HS-27A (cell line): ENCODE measurements at places on chromosomes 1 and 21.

- DNase-seq: no peak
Observed at GRCh38 chr1:12409681-12410080, 179.9 kb downstream of the VPS13D start.

GRCh38 chr1:89670711-89671110 is 37.8 kb downstream of the LRRC8C start:
- no peak for DNase-seq

DNA sequence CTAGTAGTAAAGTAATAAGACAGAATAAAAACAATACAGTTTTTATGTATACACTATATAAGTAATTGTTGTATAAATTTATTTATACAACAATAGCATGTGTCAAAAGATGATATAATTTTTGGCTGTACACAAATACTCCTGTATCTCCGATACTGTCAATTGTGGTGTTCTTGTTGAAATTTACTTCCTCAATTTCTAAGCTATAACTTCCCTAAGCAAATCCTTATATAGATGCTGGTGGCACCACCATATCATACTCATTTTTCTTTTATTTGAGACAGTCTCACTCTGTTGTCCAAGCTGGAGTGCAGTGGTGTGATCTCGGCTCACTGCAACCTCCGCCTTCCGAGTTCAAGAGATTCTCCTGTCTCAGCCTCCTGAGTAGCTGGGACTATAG is 141.0 kb upstream of the HP1BP3 start:
- DNase-seq: no peak

DNA sequence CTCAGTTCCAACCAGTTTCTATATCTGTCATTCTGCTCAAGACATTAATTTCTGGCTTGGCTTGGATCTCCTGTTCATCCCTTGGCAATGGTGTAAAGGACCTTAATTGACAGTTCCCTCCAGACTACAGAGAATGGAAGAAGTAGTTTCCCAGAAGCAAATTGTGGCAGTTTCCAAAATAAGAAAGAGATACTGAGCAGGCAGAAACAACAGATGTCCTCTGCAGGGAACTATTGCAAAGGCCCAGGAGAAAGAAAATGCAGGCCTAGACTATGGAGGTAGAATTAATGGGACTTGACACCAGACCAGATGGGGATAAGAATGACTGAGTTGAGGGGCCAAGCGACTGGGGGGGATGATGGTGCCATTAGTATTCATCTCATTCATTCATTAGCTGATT is 6.1 kb upstream of the AK2 start:
- DNase-seq: no peak

GRCh38 chr1:152759453-152760173 is 1.8 kb downstream of the KPRP start:
- DNase-seq: no peak

DNA sequence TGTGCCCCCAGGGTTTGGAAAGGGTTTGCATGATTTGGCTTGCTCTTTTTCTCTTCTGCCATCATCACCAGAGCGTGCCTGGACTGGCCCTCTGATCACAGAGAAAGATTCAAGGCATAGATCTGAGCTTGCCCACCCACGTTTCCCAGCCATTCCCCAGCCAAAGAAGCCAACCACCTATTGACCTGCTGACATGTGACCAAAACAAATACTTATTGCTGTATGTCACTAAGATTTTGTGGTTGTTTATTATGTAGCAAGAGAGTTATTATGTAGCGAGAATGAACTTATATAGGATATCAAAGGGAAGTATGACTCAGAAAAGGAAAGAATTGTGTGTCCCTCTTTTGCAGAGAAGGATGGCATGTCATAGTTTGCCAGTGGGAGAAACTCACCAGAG is 59.9 kb downstream of the UBE2U start:
- DNase-seq: no peak

- DNase-seq: no peak
Observed at GRCh38 chr1:71273334-71273733, 192.5 kb upstream of the ZRANB2 start.

GRCh38 chr1:67618285-67619018 is 66.5 kb upstream of the GADD45A start:
- no peak for DNase-seq

- no peak for DNase-seq
Observed at GRCh38 chr21:18498431-18498830, 94.8 kb upstream of the TMPRSS15 start.

GRCh38 chr1:223785808-223786207 is 59.9 kb downstream of the TP53BP2 start:
- DNase-seq: no peak

DNA sequence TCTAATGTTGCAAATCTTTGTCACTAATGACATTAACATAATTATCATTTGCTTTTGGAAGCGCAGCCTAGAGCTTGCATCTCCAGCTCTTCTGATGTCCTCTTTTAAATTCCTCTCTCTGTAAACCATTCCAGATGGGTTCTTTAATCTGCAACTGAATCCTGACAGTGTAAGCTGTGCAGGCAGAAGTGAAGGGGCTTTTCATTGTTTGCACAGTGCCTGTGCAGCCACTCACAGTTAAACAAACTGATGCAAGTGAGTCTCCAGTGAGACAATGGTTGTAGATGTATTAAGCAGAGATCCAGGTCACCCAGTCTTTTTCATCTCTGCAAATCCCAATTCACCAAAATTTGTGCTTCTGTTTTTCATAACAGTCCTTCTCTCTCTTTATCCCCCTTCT is 22.5 kb upstream of the FCRL5 start:
- no peak for DNase-seq

DNA sequence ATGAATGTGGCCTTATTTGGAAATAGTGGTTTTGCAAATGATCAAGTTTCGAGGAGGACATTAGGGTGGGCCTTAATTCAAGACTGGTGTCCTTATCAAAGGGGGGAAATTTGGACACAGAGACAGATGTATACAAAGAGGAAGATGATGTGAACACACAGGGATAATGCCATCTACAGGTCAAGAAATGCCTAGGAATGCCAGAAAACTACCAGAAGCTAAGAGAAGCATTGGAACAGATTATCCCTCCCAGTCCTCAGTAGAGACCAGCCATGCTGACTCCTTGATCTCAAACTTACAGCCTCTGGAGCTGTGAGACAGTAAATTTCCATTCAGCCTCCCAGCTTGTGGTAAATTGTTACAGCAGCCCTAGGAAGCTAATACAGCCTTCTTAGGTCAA is 151.4 kb downstream of the PTGER3 start:
- no peak for DNase-seq

DNA sequence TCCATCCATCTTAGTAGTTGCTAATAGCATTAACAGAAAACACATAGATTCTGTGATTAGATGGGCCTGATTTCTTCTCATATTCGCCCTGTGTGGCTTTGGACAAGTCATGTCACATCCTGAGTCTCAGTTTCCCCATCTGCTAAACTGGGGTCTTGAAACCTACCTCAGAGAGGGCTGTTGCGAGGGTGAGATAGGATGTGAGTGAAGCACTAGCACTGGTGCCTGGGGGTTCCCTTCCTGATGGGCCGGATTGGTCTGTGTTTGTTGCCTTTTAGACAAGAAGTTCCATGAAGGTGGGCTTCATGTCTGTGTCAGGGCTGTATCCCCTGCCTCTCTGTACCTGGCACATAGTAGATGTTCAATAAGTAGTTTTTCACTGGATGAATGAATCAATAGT is 3.5 kb upstream of the MAN1C1 start:
- no peak for DNase-seq

DNA sequence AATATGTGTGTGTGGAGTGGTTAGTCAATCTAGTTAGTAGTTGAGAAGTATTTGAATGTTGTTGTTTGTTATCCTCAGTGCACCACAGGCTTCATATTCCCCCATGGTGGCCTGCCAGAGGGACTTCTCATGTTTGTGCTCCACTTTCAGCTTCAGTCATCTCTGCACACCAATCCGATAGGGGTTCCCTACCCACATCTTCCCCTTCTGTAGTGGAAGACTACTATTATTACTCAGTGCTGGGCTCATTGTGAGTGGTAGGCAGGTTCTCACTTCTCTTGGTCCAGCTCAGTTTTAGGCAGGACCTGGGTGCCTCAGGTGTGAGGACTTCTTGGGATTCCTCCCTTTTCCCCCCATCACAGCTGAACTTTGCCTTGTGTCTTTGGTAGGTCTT is 14.2 kb downstream of the MT1HL1 start:
- no peak for DNase-seq

- no peak for DNase-seq
Observed at GRCh38 chr21:28832013-28832714, 160.5 kb downstream of the LTN1 start.

DNA sequence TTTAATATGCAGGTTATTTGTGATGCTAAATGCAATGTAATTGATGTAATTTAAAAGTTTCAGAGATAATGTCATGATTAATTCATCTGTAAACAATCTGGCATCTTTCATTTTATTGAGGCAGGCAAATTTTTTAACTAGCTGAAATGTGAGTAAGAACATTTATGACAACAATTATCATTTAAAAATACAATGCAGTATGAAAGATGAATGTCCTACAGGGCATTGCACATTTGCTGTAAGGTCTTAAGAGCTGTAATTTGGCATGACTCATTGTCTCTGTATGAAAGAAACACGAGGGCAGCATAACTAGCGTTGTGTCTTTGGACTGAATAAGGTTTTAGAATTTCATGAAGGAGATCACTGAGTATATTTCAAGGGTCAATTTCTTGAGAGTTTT is 642.8 kb downstream of the PLA2G4A start:
- no peak for DNase-seq

DNA sequence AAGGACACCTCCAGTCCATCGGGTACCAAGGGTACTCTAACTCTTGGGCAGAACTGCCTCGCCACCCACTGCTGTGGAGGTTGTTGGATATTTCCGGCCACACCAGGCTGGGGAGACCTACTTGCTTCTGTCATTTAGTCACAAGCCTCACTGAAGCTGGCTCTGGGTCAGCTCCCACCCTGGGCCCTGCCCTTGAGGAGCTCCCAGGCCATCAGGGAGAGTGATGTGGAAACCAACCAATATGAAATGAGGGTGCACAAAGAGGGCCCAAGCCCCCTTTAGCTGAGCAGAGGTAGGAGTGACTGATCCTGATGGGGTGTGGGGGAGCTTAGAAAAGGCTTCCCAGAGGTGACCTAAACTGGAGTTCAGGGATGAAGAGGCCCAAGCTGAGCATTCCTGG is 19.6 kb downstream of the PARS2 start:
- no peak for DNase-seq

DNA sequence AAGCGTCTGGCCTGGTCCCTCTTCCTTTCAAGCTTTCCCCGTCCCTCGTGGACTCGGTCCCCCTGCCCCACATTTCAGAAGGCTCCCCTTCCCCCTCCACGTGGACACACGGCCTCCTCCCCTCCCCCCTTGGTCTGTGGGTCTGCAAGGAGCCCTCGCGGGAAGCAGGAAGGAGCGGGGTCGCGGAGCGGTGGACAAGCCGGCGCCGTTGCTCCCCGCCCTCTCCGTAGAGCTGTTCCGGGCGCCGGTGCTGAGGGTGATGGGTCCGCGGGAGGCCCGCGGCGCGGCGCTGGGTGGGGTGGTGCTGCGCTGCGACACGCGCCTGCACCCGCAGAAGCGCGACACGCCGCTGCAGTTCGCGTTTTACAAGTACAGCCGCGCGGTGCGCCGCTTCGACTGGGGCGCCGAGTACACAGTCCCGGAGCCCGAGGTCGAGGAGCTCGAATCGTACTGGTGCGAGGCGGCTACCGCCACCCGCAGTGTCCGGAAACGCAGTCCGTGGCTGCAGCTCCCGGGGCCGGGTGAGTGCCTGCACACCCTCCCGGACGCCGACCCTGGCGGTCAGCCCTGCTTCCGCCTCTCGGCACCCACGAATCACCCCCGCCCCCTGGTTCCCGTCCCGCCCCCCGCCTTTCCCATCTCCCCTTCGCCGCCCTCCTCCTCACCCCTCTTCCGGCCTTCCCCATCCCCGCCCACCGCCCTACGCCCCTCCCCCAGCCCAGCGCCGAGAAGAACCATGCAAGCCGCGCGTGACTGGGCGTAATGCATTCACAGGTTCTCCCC is 5.3 kb downstream of the FCRLB start:
- no peak for DNase-seq

GRCh38 chr1:157597959-157598667 is at the start of gene FCRL4:
TSS of gene FCRL4 (minus strand) at chr1:157598085. CDS start at chr1:157597944, 141 bp downstream.
- DNase-seq: no peak

DNA sequence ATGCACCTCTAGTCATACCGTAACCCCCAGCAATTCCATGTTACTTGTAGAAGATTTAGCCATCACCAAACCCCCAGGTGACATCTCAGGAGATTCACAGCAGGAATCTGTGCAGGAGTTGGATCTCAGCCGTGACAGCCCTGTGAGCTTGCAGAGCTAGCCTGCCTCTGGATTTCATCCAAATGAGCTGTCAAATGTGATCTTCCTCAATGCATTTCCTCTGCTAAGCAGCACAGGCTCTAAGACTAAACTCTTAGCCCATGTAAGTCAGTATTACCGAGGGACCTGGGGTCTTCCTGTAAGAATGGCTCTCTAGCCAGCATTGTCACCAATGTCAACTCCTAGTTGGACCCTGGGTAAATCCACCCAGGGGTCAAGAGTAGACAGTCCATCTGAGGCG is 41.7 kb downstream of the UMODL1 start:
- no peak for DNase-seq

GRCh38 chr1:157193702-157194391 is 55.7 kb upstream of the ETV3 start:
- DNase-seq: peak; percentile 14

GRCh38 chr1:226226601-226227000 is 3.1 kb downstream of the MIXL1 start:
- no peak for DNase-seq

GRCh38 chr1:242522996-242523718 is 1.3 kb downstream of the PLD5 start:
- DNase-seq: no peak

DNA sequence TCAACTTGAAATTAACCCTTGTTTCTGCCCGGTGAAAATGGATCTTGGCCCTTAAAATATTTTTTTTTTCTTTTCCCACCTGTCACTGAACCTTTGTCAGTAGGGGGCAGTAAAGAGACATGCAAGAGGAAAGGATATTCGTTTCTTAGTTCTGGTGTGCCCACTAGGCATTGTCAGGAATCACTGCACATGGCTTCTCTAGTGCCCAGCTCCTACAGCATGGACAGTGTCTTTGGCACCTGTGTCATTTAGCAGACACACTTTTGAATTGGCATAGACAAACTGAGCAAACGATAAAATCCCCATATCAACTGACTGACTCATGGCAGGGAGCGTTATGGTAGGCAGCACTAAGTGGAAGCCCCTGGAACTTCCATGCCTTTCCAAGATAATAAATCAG is 1048.1 kb downstream of the BRINP3 start:
- peak; percentile 23 for DNase-seq

DNA sequence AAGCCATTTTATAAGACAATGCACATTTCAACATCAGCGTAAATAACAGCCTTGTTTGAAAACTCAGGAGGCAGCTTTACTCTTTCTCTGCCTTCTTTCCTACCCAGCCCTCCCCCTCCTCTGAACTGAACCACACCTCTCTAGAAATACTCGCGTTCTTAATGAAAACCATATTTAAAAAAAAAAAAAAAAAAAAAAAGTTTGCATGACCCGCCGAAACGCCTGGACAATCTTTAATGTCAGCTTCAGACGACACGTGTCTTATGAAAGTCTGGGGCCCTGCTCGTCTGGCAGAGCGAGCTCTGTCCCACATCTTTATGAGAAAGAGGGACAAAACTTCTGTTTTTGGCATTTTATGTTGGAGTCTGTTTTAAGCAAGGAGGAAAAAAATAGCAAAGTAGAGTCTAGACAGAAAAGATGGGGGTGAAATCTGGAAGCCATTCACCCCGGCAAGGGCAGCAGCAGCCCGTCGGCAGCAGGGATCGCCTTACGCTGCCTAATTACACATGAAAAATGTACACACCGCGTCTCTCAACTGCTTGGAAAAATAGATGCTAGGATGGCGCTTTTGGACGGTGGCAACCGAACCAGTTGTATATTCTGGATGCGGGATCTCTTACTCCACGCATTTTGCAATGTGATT is 130.4 kb upstream of the ETS2 start:
- DNase-seq: no peak
